Head of caudate nucleus (tissue), 42 donors: ENCODE measurements at places on chromosomes 5 and 9.
A peak's percentile ranks its signal among the peaks of the same experiment; 100 is the strongest.

DNA sequence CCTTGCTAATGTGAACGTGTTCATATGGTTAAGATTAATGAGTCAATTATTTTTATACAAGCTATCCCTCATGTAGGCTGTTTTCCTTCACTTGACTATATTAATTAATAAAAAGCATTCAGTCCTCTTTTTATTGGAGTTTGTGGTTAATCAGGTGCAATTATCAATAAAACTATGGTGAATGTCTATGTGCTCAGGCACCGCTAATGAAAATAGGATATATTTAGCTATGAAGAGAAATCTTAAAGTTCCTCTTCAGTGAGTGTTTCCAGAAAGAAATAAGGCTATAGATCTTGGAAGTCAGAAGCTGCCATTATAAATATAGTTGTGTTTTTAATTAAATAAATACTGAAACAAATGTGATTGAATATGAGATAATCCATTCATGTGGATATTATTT, 422.1 kb downstream of the DMAC1 start:
- no peak for DNase-seq

DNA sequence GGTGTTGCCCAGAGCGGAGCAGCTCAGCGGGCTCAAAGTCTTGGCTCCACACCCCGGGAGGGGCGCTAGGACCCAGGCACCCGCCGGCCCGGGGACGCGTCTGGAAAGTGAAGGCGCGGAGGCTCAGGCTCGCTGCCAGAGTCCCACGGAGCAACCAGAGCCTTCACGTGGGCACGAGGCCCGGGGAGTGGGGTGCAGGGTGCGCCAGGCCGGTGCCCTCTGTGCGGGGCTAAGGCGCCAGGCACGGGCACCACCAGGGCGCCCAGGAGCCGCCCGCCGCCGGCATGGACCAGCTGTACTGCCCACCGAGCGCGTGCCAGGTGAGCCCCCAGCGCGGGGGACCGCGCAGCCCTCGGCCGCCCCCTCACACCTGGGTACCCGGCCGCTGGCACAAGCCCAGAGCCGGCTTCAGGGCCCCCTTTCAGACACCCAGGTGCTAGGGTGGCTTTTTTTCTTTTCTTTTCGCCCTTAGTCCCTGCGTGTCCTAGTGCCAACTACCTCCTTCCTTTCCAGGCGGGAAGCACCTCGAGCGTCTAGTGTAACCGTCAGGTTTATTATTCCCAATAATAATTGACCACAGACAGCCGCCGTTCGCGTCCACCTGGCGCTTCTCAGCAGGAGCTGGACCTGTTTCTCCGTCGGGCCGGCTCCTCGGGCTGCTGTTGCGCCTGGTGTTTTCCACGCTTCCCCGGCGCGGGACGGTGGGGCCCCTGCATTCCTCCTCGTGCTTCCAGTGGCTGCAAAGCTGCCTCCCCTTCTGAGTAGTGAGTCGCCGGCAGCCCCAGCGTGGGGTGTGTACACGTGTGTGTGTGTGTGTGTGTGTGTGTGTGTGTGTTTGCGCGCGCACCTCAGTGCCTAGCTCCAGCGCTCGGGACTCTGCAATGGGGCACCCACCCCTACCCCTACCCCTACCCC, 30.1 kb upstream of the PDE8B start:
- peak; percentile 83 for DNase-seq

DNA sequence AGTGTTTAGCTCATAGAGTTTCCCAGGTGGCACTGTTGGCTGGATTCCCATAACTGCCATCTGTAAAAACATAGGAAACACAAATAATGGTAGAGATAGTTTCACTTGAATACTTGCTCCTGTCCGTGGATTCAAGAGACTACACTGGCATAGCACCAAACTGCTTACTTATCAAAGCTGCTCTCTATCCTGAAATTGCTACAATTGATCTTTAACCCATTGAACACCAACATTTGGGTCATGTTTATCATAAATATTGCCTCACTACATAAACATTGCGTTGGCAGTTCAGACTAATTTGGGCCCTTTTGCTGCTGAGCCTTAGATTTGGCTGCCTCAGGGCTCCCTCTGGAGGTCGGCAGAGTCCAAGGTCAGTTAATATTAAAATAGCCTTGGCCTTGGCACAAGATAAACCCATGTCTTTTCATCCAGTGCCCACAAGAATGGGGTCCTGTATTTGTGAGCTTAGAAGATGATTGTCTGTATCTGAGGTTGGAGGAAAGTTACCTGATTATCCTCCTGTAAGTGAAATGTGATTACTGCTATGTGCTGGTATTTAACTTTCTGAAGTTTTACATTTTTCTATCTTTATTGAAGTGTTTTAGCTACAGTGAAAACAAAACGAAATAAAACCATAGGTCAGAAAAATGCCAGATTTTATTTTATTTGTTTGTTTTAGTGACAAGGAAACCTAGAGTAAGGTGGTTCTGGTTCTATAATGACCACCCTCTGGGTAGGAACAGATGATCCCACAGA, 4.0 kb upstream of the RANBP3L start:
- DNase-seq: peak; percentile 43

DNA sequence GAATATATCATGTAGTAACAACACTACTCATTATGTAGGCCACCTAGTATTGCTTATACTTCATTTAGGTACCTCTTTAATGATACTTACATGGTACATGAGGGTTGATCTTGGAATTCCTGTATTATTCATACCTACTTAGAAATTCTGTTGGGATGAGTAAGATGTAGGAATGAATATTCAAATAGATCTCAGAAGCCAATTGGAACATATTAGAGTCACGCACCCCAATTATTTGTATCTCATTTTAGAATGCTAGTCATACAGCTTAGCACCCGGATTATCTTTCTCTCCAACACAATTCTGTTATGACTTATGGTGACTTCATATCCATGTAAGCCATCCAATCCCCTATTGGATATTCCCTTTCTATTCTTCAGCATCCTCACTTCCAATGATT, 106.7 kb upstream of the SH3GL2 start:
- DNase-seq: no peak

GRCh38 chr5:1948111-1948510, 65.4 kb upstream of the IRX4 start:
- no peak for DNase-seq

GRCh38 chr5:28369418-28369817, 1331.0 kb upstream of the CDH9 start:
- DNase-seq: no peak

DNA sequence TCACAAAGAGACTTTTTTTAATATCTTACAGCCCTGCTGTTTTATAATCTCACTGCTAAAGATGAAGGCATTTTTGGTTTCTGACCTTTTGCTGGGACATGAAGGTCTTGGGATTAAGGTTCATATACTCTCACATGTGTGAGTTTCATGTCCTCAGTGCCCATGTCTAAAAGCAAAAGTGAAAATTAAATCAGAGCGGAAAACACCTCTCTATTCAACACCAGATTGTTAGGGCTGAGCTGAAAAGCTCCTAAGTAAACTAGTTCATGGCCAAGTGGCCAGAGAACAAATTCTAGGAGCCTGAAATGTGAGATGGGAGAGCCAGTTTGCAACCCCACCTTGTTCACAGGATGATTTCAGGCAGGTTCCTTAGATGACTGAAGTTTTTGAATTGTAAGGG, 110.9 kb downstream of the GRIA1 start:
- DNase-seq: no peak

GRCh38 chr5:90866333-90866732, 307.7 kb downstream of the ADGRV1 start:
- no peak for DNase-seq

GRCh38 chr5:22053195-22053594, 799.9 kb downstream of the CDH12 start:
- no peak for DNase-seq

DNA sequence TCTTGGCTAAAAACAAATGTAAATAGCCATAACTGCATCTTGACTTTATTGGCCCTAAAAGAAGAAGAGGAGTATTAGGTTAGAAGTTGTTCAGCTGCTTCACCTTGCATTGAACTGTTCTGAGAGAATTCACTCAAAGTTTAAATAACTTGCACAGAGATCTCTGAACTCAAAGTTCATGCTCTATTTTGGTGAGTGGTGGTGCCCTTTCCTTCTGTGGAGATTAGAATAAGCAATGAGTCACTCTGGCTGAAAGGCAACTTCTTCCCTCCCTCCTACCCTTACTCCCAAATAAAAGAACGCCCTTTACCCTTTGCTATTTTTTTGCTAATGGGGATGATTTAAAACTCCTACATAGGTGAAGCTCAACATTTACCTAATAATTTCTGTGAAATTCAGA, 48.9 kb downstream of the ERMP1 start:
- DNase-seq: no peak

GRCh38 chr5:11346336-11346735, 557.9 kb downstream of the CTNND2 start:
- DNase-seq: no peak

GRCh38 chr9:111179577-111179976, 141.3 kb upstream of the LPAR1 start:
- peak; percentile 17 for DNase-seq

- DNase-seq: no peak
Measured at GRCh38 chr9:132793606-132794580, 84.2 kb downstream of the AK8 start.

- no peak for DNase-seq
Measured at GRCh38 chr5:34771076-34771475, 67.9 kb upstream of the TTC23L start.

- DNase-seq: no peak
Measured at GRCh38 chr5:143955141-143955540, 143.2 kb downstream of the HMHB1 start.

GRCh38 chr9:7289773-7290172, 509.8 kb downstream of the DMAC1 start:
- no peak for DNase-seq

DNA sequence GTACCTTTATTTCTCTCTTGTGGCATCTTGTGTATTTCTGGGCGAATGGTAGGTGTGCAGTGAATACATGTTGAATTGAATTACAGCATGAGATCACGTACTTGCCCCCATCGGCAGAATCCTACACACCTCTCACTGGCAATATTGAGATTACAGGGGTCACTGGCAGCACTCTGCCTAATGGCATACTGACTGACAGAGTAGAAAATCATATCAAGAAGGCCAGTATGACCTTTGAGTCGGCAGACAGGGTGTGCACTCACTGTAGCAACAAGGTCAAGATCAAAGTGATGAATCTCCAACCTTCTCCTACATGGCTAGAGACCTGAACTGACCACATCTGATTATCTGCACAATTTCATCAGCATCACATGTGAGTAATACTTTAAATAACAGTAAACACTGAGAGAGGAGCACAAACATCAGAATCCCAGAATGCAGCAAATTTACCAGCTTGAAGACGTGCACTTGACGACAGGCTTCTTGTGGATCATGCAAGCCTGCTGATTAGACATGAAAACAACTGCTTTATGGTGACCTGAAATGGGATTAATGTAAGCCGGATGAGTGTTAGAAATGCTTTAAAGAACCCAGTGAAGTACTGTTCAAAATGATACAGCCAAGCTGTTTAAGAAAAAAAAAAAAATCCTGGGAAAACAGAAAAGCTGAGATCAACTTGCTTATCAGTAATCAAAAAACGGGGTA, 267.1 kb upstream of the EFNA5 start:
- DNase-seq: no peak

GRCh38 chr9:100852088-100852487, 176.4 kb upstream of the PLPPR1 start:
- DNase-seq: no peak

- no peak for DNase-seq
Measured at GRCh38 chr5:158531860-158532259, 567.9 kb downstream of the EBF1 start.

DNA sequence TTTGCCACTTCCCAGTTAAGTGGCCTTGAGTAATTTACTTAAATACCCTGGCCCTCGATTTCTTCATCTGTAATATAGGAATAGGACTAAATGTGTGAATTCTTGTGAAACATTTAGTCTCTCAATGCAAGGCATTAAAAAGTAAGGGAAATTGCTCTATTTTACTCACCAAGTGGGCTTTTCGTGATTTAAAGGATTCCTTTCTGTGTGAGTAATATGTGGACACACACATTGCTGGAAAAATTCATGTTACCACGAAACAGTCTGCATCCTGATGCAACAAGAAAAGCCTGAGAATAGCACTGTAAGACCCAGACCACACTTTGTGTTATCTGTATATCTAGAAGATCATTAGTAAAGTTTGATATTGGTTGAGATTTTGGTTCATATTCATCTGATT, 1243.0 kb upstream of the CDH9 start:
- no peak for DNase-seq

DNA sequence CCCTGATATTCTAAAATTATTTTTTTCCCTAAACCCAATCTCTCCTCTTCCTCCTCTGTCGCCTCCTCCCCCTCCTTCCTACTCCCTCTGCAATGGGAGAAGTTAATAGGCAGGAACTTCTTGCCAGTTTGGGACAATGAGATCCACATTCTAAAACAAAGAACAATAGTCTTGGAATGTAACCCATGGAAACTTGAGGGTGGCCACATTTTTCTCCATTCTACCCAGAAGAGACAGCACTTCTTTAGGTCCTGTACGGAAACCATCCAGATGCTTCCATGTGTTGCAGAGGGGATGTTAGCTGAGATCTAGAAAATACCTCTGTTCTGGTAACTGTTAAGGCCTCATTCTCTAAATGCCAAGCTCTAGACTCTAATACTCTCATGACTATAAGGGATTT, 10.0 kb downstream of the SPARC start:
- DNase-seq: no peak

- no peak for DNase-seq
Measured at GRCh38 chr9:120397453-120397852, 182.5 kb downstream of the CDK5RAP2 start.

DNA sequence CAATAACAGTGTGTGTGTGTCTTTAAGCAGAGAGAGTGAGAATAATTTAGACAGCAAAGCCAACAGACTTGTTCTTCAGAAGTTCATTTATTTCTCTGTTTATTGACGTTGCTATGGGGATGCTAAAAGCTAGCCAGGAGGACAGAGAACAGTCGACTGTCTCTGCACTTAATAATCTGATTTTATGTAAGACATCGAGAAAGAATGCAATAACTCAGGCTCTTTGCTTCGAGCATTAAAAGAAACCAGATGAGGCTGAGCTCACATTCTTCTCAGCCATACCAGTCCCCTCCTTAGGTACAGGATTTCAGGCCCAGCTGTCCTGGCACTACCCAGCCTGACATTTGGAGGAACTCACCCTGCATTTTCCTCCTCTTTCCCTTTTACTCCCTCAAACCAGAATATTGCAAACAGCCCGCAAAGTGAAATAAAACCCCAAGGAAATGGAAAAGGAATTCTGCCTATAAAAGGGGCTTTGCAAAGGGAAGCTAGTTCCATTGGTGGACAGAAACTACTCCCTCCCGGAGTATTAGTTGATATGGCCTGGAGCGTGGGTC, 44.5 kb upstream of the DPYSL3 start:
- DNase-seq: no peak

GRCh38 chr5:149940077-149940574, 4.5 kb downstream of the PDE6A start:
- DNase-seq: no peak

GRCh38 chr5:78345485-78345884, 14.9 kb upstream of the SCAMP1 start:
- DNase-seq: no peak

GRCh38 chr5:132266031-132266835, 8.7 kb downstream of the PDLIM4 start:
- peak; percentile 12 for DNase-seq
